ENCODE measurements at places on chromosomes 1 and 21.

- no peaks in the 10 kb centered on the region for H3K27me3 ChIP-seq
- no peak overlapping the region for H3K4me3 ChIP-seq
- no peak overlapping the region for H3K27ac ChIP-seq
- H3K4me1 ChIP-seq, result no peaks in the 10 kb centered on the region
Measured at GRCh38 chr1:234582681-234583301, 27.2 kb downstream of the IRF2BP2 start.

DNA sequence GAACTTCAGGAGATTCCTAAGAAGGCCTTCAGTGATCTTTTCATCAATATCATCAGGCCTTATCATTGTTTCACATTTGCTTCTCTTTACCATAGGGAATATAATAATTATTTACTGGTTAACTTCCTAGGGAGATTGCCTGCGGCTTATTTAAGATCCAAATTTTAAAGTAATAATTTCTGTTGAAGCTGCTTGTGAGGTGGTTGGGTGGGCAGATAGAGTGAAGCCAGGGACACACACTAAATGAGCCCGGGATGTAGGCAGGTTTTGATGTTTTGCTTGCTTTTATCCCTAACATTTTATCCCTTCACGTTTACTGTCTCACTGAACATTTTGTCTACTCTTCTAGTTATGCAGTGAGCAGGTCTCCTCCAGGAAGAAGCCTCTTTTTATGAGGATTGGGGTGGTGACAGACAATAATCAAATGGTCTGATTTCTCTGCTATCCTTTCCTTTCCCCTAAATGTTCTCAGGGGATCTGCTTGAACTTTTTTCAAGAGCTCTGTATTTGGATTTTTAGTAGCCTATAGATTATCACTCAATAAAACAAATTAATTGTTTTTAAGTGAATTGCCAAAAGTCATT, 164.7 kb downstream of the RUNX1 start:
- no peak for DNase-seq
- peaks cover 51% of the 10 kb centered on the region for H3K27me3 ChIP-seq
- H3K4me3 ChIP-seq, result no peak overlapping the region
- H3K27ac ChIP-seq, result no peak overlapping the region

DNA sequence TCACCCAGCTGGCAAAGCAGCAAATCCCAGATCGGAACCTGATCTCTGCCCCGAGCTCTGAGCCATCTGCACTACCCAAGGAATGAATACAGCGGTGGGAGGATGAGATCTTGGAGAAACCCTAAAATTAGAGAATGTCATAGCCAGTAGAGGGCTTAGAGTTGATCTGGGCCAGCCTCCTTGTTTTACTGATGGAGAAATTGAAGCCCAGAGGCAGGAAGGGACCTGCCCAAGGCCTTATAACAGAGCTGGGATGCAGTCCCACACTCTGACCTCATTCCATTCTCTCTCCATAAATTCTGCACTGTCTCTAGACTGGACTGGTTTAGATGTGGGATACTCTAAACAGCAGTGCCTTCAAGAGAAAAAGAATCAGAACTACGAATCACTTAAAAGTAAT, 4.8 kb upstream of the SFN start:
- no peak for DNase-seq
- no peak overlapping the region for H3K4me3 ChIP-seq
- H3K27me3 ChIP-seq, result peaks cover under 1% of the 10 kb centered on the region
- no peaks in the 10 kb centered on the region for H3K36me3 ChIP-seq
- no peak overlapping the region for H3K27ac ChIP-seq

GRCh38 chr21:45642122-45642813, 1.3 kb upstream of the PCBP3 start:
- H3K4me3 ChIP-seq, result peak overlapping the region; percentile 6
- H3K4me1 ChIP-seq, result peaks cover 8% of the 10 kb centered on the region
- peaks cover 22% of the 10 kb centered on the region for H3K27me3 ChIP-seq
- no peak overlapping the region for H3K27ac ChIP-seq

- H3K27me3 ChIP-seq, result no peaks in the 10 kb centered on the region
- H3K36me3 ChIP-seq, result no peaks in the 10 kb centered on the region
- H3K27ac ChIP-seq, result no peak overlapping the region
- no peak overlapping the region for H3K4me3 ChIP-seq
- DNase-seq, result no peak
- no peaks in the 10 kb centered on the region for H3K4me1 ChIP-seq
Measured at GRCh38 chr1:7366955-7367665, 404.0 kb upstream of the VAMP3 start.

GRCh38 chr1:205780335-205780734, 5.1 kb upstream of the RAB29 start:
- no peak for DNase-seq
- H3K36me3 ChIP-seq, result no peaks in the 10 kb centered on the region
- H3K27me3 ChIP-seq, result no peaks in the 10 kb centered on the region

GRCh38 chr1:21823206-21823979, 11.3 kb downstream of the LDLRAD2 start:
- H3K27ac ChIP-seq, result no peak overlapping the region
- no peaks in the 10 kb centered on the region for H3K4me1 ChIP-seq
- no peaks in the 10 kb centered on the region for H3K27me3 ChIP-seq
- H3K4me3 ChIP-seq, result no peak overlapping the region
- no peak for DNase-seq

GRCh38 chr1:161502641-161503393, 2.4 kb upstream of the FCGR2A start:
- no peak overlapping the region for H3K27ac ChIP-seq
- H3K4me3 ChIP-seq, result no peak overlapping the region
- no peak for DNase-seq
- H3K36me3 ChIP-seq, result no peaks in the 10 kb centered on the region

GRCh38 chr1:172185211-172185610, 235.3 kb upstream of the C1orf105 start:
- H3K27me3 ChIP-seq, result no peaks in the 10 kb centered on the region
- H3K4me3 ChIP-seq, result no peak overlapping the region
- no peaks in the 10 kb centered on the region for H3K36me3 ChIP-seq
- no peak for DNase-seq
- no peaks in the 10 kb centered on the region for H3K4me1 ChIP-seq

GRCh38 chr21:45511661-45512431, 30.4 kb downstream of the SLC19A1 start:
- H3K4me3 ChIP-seq, result no peak overlapping the region
- H3K36me3 ChIP-seq, result peaks cover 8% of the 10 kb centered on the region

GRCh38 chr1:101043776-101044175, 18.2 kb upstream of the DPH5 start:
- no peaks in the 10 kb centered on the region for H3K27me3 ChIP-seq
- H3K36me3 ChIP-seq, result no peaks in the 10 kb centered on the region
- no peak overlapping the region for H3K27ac ChIP-seq
- no peak overlapping the region for H3K4me3 ChIP-seq
- no peak for DNase-seq
- H3K4me1 ChIP-seq, result no peaks in the 10 kb centered on the region

- no peak overlapping the region for H3K27ac ChIP-seq
- peaks cover 4% of the 10 kb centered on the region for H3K4me1 ChIP-seq
- H3K36me3 ChIP-seq, result no peaks in the 10 kb centered on the region
- no peak overlapping the region for H3K4me3 ChIP-seq
- H3K27me3 ChIP-seq, result no peaks in the 10 kb centered on the region
- DNase-seq, result no peak
Measured at GRCh38 chr1:163168053-163168452, 34.7 kb downstream of the RGS5 start.

DNA sequence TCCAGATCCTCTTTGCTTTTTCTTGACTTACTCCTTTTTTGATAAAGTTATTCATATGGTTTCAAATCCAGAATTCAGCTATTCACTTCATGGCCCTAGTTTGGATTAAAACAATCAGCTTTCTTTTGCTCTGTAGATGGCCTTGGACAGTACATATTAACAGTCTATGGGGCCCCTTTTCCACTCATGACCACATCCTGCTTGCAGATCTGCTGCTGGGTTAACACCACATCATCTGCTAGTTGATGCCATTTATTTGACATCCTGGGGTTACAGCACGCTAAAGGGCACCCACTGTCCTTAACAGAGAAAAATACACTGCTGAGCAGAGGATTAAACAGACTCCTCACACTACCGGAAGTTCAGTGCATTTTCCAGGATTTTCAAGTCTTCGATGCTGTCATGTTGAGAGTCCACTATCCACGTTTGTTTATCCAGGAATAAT, 941 bp upstream of the IFI16 start:
- H3K27ac ChIP-seq, result no peak overlapping the region
- H3K4me1 ChIP-seq, result peaks cover 2% of the 10 kb centered on the region
- H3K27me3 ChIP-seq, result peaks cover 21% of the 10 kb centered on the region
- no peak for DNase-seq

DNA sequence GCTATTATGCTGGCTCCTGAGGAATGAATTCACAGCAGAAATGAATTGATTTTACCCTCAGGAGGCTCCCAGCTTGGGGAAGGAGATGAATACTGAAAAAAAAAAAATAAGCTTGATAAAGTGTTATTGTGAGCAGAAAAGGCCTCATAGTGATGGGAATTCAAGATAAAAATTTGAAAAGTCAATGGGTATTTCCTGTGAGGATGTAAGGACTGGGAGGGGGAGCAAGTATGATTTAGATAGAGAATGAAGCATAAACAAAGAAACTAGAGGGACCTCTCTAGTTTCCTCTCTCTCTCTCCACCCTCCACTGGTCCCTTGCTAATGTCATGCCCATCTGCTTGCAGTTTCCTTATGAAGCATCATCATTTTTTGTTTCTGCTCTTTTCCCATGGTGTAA, 439.0 kb upstream of the PLXNA2 start:
- no peaks in the 10 kb centered on the region for H3K4me1 ChIP-seq
- DNase-seq, result no peak
- no peaks in the 10 kb centered on the region for H3K36me3 ChIP-seq
- no peak overlapping the region for H3K27ac ChIP-seq
- no peaks in the 10 kb centered on the region for H3K27me3 ChIP-seq

DNA sequence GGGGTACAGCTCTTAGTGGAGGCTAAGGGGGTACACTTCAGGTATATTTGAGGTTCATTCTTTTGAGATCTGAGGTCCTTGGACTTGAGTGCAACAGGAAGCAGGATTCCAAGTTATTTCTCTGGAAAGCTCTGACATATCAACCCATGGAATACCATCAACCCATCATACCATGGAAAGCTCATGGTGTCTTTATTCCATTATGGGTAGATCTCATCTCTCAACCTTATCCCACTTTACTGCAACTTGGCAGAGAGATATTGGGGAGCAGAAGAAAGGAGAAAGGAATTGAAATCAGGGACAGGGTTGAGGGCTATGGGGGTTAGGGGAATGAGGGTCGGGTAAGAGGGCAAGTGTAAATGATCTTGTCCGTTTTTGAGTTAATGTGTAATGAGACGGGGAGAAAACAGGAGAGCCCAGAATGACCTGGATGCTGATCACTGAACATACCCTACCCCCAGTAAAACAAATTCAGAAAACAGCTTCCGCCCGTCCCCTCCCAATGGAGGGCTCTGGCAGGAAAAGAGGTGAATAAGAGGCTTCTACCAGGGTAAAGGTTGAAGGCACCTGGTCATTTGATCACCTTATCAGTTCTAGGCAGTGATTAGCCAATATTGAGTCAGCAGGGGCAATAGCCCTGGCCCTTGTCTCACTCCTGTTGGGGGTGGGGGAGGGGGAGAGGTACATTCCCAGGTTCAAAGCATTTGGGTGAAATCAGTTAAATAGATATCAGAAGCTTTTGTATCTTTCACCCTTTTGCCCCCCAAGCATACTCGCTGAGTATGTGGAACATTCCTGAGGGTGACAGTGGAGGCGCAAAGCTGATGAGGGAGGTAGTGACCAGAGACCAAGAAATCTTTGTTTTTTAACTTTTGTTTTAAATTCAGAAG, 622 bp upstream of the APOA2 start:
- H3K4me3 ChIP-seq, result no peak overlapping the region
- no peak for DNase-seq
- H3K36me3 ChIP-seq, result peaks cover 10% of the 10 kb centered on the region

DNA sequence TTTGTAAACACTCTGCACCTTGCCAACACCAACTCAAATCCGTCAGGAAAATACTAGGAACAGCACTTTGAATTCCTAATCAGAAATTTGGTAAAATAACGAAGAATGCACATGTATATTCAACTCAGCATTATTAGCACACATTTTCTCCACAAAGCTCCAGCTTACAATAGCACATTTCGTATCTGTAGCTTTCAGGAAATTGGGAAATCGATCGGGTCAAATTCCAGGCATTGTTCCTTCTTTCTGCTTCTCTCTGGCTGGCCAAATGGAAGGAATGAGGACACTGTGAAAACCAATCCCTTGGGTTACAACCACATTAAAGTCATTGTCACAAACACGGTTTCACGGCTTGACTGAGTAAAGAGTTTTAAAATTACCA, 58.6 kb downstream of the NPHP4 start:
- H3K27me3 ChIP-seq, result no peaks in the 10 kb centered on the region
- H3K4me1 ChIP-seq, result no peaks in the 10 kb centered on the region
- no peak overlapping the region for H3K27ac ChIP-seq
- no peaks in the 10 kb centered on the region for H3K36me3 ChIP-seq
- no peak for DNase-seq

DNA sequence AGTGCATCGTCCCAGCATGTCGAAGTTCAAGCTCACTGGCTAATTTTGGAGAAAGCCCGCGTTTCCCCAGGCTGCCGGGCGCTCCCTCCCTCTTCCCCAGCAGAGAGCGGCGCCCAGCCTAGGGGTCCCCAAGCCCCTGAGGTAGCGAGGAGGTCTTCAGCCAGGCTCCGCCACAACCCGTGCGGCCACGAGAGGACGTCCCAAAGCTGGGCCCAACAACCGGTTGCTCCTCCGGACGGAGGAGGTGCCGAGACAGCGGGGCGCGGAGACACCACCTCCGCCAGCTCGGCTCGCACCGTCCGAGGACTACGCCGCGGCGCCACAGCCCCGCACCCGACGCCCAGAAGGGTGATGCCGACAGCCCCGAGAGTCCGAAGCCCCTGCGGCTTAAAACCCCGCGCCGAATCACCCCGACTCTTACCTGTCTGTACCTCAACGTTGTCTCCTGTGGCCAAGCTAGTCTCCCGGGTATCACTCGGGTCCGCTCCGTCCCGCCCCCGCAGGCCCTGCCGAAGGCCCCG, at the start of gene DENND2C:
TSS of gene DENND2C (minus strand) at position 488 of the 521 bp plus-strand sequence. CDS start 44,065 bp downstream, outside the sequence.
- H3K27ac ChIP-seq, result no peak within 1 kb of the TSS
- no peaks in the 10 kb centered on the region for H3K36me3 ChIP-seq

GRCh38 chr1:24275510-24275909, 43.6 kb upstream of the GRHL3 start:
- DNase-seq, result no peak
- H3K27ac ChIP-seq, result no peak overlapping the region
- H3K4me3 ChIP-seq, result no peak overlapping the region
- no peaks in the 10 kb centered on the region for H3K36me3 ChIP-seq

GRCh38 chr21:14562959-14563358, 16.8 kb upstream of the SAMSN1 start:
- no peaks in the 10 kb centered on the region for H3K27me3 ChIP-seq
- no peaks in the 10 kb centered on the region for H3K4me1 ChIP-seq

GRCh38 chr1:42453386-42453785, 2.4 kb downstream of the ZMYND12 start:
- no peaks in the 10 kb centered on the region for H3K27me3 ChIP-seq
- H3K4me1 ChIP-seq, result no peaks in the 10 kb centered on the region
- H3K27ac ChIP-seq, result no peak overlapping the region
- DNase-seq, result no peak
- H3K4me3 ChIP-seq, result no peak overlapping the region

Measured in H1 (cell line).